Lower lobe of right lung (tissue), 2 donors: ENCODE measurements at places on chromosomes 7 and 10.

- no peak for DNase-seq
These were observed 11.7 kb upstream of the WAPL start for GRCh38 chr10:86533328-86533727.

DNA sequence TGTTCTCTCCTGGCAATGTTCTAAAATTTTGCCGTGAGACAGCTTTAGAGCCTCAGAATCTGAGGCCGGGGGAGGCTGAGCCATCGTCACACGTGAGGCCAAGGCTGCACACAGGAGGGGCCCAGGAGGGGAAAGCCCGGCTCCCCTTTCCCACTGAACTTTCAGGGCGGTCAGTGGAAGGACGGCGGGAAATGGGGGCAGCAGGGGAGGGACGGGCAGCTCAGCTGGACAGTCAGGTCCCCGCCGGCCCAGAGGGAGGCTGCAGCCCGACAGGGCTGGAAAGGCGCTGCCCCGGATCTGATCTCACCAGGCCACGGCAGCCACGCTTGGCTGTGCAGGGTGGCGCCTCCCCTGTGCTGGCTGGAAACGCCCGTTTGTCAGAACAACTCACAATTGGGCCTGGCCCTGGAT, 43.3 kb upstream of the ADGRA1 start:
- no peak for DNase-seq

DNA sequence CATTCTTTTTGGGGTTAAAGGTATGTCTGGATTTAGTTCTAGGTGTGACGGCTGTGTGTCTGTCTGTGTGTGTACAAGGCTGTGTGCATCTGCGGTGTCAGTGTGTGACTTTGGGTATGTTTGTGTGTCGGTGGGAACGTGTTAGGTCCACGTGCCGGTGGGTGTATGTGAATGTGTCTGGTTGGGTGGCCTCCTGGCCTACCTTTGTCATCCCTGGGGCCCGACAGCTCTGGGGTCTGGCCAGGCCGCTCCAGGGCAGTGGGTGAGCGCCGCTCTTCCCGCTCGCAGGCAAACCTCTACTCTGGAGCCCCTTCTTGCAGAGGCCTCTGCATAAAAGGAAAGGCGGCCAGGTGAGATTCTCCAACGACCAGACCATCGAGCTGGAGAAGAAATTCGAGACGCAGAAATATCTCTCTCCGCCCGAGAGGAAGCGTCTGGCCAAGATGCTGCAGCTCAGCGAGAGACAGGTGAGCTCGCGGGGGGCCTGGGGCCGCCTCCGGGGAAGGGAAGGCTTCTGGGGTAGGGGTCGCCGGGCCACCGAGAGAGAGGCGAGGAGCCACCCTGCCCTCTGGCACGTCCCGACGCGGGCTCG, 2.4 kb downstream of the HHEX start:
- no peak for DNase-seq

GRCh38 chr10:74924251-74924963, 98.0 kb downstream of the KAT6B start:
- DNase-seq = no peak

GRCh38 chr7:50182759-50183158, 89.7 kb upstream of the ZPBP start:
- no peak for DNase-seq

GRCh38 chr10:66822801-66823200, 103.0 kb upstream of the LRRTM3 start:
- DNase-seq = no peak

- no peak for DNase-seq
These were observed 7.3 kb downstream of the MMP21 start for GRCh38 chr10:125768219-125768855.

- no peak for DNase-seq
These were observed 47.9 kb upstream of the SLC35B4 start for GRCh38 chr7:134364619-134365037.

GRCh38 chr7:134892963-134893362, 93.3 kb upstream of the AGBL3 start:
- no peak for DNase-seq

- no peak for DNase-seq
These were observed 92.7 kb downstream of the FAM53B start for GRCh38 chr10:124651402-124651891.

GRCh38 chr7:45938626-45939302, 17.7 kb upstream of the IGFBP3 start:
- no peak for DNase-seq

DNA sequence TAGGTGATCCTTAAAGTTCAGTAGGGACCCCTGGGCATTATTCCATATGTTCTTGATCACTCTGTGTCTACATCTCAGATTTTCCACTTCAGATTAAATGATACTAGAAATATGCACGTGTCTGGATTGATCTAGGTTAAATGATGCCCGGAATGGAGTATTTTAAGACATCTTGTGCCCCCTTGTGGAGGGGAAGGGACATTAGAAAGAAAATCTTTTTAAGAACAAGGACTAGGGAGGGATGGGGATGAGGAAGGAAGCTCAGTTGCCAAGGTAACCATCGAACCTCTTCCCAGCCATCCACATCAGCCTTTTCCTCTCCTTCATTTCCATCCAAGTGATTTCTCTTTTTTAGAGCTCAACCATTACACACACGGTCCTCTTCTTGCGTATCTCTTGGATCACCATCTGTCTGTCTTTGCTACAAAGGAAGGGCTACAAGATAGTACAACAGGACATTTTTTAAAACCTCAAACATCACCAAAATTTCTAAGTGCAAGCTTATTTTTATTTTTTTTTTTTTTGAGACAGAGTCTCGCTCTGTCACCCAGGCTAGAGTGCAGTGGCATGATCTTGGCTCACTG, 40.5 kb downstream of the PRSS2 start:
- DNase-seq = no peak

DNA sequence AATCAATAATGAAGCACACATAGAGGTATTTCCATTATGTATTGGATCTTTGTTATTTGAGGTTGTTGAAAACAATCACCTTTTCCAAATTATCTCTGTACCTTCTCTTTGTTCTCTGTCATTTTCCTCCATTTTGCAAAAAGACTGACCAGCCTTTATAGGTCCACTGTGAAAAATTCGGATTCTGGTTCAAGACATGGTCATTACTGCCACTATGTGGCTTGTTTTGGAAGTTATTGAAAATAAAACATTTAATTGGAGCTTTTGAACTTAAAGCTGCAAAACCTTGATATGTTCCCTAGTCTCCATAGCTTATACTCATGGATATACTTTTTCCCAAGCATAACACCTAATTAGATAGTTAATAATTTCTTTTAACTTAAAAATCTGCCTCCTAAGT, 1094.4 kb downstream of the NRG3 start:
- DNase-seq = no peak

DNA sequence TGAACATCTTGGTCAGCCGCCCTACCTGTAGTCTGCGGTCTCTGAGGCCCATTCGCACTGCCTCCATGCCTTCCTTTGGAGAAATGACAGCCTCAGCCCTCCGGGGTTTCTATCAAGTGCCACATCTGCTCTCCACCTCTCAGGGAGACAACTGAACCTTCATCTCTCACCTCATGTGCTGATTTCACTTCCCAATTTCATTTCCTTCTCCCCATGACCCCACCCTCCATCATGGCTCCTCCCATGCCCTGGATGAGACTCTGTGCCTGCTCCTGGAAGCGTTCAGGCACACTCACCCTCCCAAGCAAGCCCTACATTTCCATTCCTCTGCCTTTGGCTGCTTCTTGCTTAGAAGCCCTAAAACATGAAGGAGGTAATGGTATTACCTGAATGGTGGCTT, 7.8 kb upstream of the SCD start:
- DNase-seq = no peak

DNA sequence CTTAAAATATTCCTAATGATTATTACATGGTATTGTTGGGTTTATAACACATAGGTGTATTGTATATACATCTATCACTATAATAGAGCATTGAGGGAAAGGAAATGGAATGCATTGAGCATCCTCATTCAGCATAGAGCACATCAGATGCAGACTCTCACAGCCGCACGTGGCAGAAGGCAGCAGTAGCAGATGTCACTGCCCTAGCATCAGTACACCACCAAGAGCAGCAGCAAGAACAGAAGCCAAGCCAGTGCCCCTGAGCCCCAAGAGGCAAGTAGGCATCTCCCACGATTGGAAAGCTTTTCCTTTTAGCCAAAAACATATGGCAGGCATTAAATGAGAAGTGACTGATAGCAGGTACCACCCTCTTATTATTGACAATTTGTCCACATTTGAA, 510.0 kb downstream of the TNS3 start:
- no peak for DNase-seq

GRCh38 chr10:119996944-119997343, 104.4 kb downstream of the SEC23IP start:
- DNase-seq = no peak

- no peak for DNase-seq
These were observed 341.5 kb downstream of the PHTF2 start for GRCh38 chr7:78140109-78140508.

- DNase-seq = no peak
These were observed 276.9 kb downstream of the DNAJB6 start for GRCh38 chr7:157613575-157614322.

GRCh38 chr10:11576092-11576809, 35.2 kb downstream of the USP6NL start:
- DNase-seq = no peak

DNA sequence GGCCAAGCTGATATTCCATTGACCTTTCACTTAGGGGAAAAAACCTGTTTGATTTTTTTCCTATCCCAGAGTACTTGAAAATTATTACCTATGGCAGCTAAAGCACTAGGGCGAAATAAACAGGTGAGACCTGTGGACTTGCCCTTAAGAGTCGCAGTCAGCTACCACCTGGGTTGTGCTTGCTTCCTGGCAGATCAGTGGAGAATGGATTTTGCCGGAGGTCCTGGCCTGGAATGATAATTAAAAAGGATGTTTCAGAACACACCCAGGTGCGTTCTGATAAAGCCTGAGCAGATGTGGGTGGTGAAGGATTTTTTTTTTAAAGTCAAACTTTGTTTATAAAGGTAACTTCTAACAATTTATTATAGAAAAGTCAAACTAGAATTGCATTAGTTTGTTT, 59.1 kb downstream of the AUTS2 start:
- DNase-seq = no peak

GRCh38 chr7:45886931-45887667, 1.2 kb upstream of the IGFBP1 start:
- no peak for DNase-seq

GRCh38 chr10:132907821-132908620, 34.3 kb downstream of the CFAP46 start:
- DNase-seq = no peak

DNA sequence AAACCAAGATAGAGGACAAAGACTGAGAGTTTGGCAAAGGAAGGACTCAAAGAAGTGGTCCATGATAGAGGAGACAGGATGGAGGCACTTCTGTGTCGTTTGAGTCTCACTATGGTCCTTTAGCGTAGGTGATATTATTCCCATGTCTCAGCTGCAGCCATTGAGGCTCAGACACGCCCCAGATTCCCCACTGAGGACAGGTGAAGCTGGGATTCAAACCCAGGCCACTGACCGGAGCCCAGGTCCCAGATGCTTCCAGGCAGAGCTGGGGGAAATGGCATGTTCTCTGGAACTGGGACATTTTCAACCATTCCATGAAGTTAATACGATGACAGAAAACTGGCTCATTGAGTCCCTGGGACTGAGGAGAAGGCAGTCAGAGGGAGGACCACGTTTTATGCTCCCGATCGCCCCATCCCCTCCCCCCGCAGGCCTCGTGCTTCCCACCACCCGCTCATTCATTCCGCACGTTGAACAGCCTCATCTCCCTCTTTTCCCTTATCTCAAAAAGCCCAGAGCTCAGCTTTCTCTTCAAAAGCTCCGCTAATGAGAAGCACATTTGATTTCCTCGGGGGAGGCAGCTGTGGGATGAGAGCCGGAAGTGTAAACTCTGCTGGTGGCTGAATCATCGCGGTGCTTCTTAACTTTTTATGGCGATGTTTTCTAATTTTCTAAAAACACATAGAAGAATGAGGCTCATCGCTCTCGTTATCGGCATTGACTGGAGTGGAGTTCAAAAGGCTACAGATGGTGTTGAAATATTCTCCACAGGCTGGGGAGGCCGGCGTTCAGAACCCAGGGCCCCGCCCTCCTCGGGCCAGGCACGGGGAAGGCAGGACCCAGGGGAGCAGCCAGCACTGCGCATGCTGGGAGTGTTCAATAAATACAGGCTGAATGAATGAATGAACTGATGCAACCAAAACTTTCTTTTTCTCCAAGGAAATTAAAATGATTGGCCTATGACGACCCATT, 64.0 kb downstream of the OAT start:
- peak; percentile 70 for DNase-seq

- DNase-seq = no peak
These were observed 69.9 kb downstream of the FAM204A start for GRCh38 chr10:118272149-118272721.

GRCh38 chr10:37707829-37708578, 149.4 kb downstream of the ZNF248 start:
- DNase-seq = no peak

DNA sequence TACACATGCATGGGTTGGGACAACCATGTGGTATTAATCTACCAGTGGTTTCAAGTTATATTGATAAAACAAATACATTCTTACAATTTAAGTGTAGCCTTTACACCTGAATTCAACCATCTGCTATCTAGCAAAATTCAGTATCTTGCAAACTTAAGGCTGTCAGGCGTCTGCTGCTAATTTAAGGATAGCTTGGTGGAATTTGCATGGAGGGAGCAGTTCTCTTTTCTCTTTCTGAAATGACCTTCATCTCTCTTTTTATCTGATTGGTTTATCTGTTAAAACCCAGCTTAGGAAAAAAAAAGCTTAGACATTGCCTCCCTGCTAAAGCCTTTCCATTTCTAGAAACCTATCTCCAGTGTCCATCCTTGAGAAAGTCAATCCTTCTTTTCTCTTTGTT, 102.3 kb downstream of the ZEB1 start:
- no peak for DNase-seq

GRCh38 chr7:1954366-1955004, 278.3 kb downstream of the MAD1L1 start:
- DNase-seq = peak; percentile 23

- DNase-seq = no peak
These were observed 629.3 kb downstream of the IPMK start for GRCh38 chr10:57638411-57638810.

DNA sequence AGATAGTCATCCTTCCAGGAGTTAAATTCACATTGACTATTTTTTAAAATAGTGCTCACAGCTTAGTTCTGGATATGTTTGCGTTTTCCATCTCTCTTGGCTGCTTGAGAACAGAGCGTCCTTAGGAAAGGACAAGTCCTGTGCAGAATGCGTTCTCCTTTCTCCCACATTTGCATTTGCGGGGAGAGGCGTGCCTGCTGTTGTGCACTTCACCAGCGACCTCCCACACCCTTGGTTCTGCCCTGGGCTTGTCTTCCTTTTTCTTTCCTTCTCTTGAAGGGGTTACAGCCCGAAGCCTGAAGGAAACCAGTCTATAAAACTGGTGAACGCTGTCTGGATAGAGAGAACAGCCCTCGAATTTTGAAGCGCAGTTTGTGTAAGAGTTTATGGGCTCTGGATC, 367.1 kb downstream of the DPP6 start:
- DNase-seq = no peak

- DNase-seq = no peak
These were observed 56.7 kb upstream of the SEMA3A start for GRCh38 chr7:84251277-84251781.

DNA sequence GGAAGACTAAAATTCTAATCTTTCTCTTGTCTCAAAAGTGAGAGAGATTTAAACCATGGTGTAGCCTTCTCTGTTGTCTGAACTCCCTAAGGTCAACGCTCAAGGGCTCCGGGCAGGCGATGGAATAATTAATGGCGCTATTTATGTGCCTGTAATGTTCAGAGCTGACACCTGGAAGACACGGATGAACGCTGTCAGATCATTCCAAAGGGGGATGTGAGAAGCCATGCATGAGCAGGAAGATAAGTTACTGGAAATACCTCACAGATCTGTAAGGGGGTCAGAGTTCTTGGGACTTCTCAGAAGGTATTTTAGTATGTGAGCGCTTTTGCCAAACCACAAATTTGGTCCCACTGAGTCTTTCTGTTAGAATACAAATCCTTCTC, 73.3 kb upstream of the MTPN start:
- DNase-seq = no peak
